ENCODE measurements at places on chromosomes 6 and 20.

GRCh38 chr6:125884634-125885371, 71.8 kb upstream of the HINT3 start:
- DNase-seq = no peak

- DNase-seq = no peak
Observed at GRCh38 chr6:99512033-99512432, 3.2 kb downstream of the USP45 start.

DNA sequence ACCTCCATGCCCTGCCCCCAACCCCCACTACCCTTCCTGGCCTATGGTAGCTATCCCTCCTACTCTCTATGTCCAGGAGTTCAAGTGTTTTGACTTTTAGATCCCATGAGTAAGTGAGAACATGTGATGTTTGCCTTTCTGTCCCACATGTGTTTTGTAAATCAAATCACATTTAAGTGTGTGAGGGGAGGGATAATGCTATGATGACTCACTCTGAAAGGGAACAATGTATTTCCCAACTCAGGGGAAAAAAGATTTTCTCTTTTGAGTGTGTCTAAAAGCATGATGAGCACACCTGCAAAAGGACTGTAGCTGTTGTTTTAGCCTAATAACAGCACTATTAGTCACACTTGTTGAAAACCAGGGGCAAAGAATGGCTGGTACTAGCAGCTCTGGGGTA, 193.7 kb downstream of the GJA10 start:
- peak; percentile 83 for DNase-seq

GRCh38 chr20:11676630-11677287, 240.9 kb upstream of the BTBD3 start:
- DNase-seq = peak; percentile 14

- no peak for DNase-seq
Observed at GRCh38 chr6:15770347-15771143, 107.7 kb upstream of the DTNBP1 start.

DNA sequence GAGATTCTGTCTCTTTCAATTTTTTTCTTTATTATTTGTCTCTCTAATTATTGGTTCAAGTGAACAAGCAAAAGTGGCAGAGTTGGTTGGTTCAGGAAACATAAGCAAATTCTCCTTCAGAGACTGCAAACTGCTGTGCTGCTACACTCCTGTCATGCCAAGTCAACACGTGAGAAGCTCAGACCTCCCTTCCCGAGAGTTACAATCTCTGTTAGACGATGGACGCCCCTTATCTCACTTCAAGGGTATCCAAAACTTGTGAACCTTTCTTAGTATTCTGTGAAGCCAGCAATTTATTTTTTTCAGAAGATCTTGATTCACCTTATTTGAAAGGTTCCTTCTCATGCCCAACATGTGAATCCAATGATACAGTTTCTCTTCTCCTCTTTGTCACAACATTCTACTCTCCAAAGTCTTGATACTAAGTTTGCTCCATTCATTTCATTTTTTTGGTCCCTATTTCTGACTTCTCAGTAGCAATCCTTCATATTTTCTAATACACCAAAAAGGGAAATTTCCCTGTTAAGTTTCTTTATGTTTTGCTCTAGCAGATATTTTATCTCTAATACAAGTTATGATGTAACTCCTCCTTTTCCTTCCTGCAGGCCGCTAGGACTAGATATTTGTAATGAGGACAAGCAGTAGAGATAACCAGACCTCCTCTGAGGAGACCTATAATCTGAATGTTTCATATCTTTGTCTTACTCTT, 448.8 kb upstream of the CITED2 start:
- no peak for DNase-seq

GRCh38 chr20:53129563-53129962, 157.4 kb downstream of the TSHZ2 start:
- no peak for DNase-seq

GRCh38 chr6:73511796-73512195, 9.0 kb downstream of the EEF1A1 start:
- no peak for DNase-seq

- no peak for DNase-seq
Observed at GRCh38 chr20:3697588-3698305, 14.7 kb downstream of the SIGLEC1 start.

GRCh38 chr6:104604685-104605084, 255.0 kb downstream of the HACE1 start:
- no peak for DNase-seq

GRCh38 chr20:45972500-45973183, 639 bp upstream of the ZNF335 start:
- no peak for DNase-seq

DNA sequence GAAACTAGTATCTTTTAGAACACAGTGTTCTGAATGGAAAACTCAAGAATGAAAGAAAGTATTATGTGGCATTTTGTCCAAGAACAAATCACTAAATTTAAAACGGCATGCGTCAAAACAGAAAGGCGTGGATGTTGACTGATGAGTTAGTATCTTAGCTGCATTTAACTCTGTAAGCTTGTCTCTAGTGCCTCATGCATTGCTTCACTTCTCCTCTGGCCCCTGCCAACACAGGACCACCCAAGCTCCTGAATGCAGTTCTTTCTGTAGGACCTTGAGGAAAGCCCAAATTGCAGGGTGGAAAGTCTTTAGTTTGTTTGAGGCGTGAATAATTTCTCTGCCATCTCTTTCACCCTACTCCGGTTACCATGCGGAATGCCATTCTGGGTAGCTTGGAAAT, 632.2 kb downstream of the COL12A1 start:
- DNase-seq = no peak

DNA sequence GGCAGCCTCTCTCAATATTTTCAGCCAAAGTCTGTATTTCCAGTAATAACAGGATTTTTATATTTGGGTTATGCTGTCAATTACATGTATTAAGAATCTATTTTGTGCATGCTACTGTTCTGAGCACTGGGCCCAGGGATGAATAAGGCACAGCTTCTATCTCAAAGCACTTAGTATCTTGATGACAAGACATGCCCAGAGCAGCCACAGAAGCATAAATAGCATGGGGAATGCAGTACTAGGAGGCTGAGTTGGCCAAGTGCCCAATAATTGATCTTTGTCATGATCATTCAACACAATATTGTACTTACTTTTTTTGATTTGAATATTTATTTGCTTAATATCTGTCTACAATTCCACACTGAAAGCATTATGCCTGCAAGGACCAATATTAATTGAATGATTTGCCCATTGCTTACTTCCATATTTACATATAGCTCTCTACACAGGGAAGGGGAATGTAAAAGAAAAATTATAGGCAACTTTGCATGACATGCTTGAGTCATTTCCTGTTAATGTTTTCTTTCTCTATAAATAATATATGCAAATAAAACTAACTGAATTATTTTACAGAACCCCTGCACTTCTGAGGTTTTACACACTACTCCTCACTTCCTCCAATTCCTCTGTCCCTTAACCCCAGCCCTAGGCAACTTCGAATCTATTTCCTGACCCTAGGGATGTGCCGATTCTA, 298.9 kb upstream of the BMP2 start:
- DNase-seq = no peak

DNA sequence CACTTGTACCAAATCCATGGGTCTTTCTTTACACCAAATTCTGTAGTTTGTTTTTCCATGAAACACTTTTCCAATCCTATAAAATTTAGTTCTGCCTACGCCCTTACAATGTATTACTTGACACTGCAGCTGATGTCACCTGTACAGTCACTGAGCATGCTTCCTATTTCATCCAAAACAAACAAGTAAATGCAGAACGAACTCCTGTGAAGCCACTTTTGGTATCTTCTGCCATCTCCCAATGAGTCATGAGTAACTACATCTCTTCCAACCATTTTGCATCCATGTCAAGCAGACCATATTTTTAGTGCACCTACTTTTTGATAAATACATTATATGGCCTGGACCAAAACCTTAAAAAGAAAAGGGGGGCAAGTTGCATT, 42.4 kb downstream of the HDDC2 start:
- DNase-seq = no peak

- DNase-seq = no peak
Observed at GRCh38 chr6:71533939-71534379, 245.3 kb downstream of the OGFRL1 start.

DNA sequence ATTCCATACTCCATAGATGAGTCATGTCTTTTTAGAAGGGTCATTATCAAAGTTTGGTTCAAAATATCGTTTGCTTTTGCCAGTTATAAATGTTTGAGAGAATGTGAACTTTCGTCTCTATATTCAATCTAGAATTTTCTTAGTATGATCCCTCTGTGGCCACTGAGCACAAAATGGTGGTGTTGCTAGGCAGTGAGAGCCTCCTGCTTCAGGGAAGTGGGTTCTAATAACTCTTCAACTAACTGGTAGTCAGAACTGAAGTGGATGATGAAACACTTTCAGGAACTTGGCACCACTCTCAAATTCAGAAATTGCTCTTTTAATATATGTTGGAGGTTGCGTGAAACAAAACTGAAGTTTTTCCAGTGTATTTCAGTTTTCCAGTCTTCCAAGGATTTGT, 125.0 kb upstream of the DOK5 start:
- no peak for DNase-seq

DNA sequence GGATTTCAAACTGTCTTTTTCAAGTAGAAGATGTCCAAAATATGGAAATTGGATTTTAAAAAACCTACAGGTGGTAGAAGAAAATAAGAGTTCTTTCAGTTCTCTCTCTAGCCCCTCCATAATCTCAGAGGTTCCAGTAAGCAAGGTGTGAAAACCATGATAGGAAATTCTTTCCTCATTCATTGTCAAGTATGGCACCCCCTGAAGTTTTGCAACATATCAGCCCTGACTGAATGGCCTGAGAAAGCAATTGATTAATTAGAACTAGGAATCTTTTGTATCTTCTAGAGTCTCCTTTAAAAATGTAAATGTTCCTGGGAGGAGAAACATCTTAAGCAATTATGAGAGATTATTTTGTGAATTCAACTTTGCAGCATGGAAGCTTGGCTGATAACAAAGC, 198.7 kb upstream of the STXBP5 start:
- no peak for DNase-seq

GRCh38 chr20:51906679-51907078, 104.4 kb upstream of the SALL4 start:
- DNase-seq = no peak

- DNase-seq = no peak
Observed at GRCh38 chr20:53842301-53843099, 227.9 kb downstream of the BCAS1 start.

GRCh38 chr6:2522521-2522920, 228.2 kb downstream of the MYLK4 start:
- no peak for DNase-seq
